LHCN-M2 (cell line): ENCODE measurements at places on chromosomes 13 and 19. TPM values are rescaled to one million over a fixed set of nuclear protein-coding genes. Genes with fewer than 3 reads are reported as not detected.
A peak's percentile ranks its signal among the peaks of the same experiment; 100 is the strongest.

Gene ZNF440
- total RNA-seq, result 7.0 and 8.2 TPM in 2 replicates

DNA sequence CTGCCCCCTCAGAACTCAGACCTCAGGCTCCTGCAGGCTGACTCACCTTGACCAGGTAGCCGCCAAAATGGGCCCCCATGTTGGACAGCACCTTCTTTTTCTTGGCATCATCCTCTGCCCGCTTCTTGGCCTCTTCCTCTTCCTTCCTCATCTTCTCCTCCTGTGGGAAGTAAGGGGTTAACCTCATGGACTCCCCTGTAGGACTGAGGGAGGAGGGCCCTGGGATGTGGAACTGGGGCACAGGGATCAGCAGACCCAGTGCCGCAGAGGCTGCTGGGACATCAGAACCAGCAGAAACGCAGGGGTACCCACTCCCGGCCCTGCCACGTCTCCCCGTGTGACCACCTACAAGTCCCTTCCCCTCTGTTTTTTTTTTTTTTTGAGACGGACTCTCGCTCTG, 11.1 kb downstream of the TNNT1 start:
- DNase-seq, result no peak

Gene IGFL2
- not detected in 2 replicates for total RNA-seq

DNA sequence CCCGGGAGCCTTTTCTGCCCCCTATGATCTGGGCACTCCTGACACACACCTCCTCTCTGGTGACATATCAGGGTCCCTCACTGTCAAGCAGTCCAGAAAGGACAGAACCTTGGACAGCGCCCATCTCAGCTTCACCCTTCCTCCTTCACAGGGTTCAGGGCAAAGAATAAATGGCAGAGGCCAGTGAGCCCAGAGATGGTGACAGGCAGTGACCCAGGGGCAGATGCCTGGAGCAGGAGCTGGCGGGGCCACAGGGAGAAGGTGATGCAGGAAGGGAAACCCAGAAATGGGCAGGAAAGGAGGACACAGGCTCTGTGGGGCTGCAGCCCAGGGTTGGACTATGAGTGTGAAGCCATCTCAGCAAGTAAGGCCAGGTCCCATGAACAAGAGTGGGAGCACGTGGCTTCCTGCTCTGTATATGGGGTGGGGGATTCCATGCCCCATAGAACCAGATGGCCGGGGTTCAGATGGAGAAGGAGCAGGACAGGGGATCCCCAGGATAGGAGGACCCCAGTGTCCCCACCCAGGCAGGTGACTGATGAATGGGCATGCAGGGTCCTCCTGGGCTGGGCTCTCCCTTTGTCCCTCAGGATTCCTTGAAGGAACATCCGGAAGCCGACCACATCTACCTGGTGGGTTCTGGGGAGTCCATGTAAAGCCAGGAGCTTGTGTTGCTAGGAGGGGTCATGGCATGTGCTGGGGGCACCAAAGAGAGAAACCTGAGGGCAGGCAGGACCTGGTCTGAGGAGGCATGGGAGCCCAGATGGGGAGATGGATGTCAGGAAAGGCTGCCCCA, 8.5 kb upstream of the CEACAM7 start:
- peak; percentile 1 for DNase-seq

- DNase-seq, result no peak
These were observed 23.6 kb upstream of the PHF11 start for GRCh38 chr13:49472186-49472585.

DNA sequence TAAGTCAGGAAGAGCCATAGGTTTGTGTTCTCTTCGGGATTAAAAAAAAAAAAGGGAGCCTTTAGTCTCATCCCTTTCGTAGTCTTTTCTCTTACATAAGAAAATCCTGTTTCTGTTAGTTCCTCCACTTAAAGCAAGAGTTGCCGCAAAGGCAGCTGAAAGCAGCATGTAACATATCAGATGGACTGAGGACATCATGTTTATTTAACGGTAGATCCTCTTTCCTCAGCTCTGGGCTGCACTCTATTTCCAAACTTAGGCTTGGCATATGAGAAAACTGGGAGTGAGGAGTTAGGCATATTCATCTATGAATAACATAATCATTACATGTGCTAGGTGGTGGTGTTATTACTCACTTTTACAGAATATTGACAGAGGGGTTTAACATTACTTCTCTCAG, 391.2 kb downstream of the KLF12 start:
- no peak for DNase-seq

Gene PTH2
- total RNA-seq, result not detected in 2 replicates

DNA sequence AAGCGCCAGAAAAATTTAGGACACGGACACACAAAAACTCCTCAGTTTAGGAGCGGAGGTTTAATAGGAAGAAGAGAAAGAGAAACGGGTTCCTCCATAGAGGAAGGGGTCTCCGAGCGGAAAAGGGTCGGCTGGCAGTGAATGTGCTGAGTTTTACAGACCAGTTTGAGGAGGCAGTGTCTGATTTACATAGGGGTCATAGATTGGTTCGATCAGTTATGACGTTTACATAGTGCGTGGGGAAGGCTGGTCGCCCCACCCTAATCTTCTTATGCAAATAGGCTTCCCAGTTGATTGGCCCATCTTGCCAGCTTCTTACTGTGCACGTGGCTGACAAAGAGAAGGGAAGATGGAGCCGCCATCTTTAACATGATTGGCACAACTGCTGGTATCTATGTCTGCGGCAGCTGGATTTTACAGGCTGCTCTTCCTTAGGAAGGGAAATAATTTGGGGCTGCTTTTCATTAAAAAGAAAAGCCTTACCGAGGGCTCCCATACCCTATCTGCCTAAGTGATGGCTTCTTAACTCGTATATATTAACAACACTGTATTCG, 1.2 kb upstream of the ZNF225 start:
- DNase-seq, result peak; percentile 67

Gene CFAP97D2
- not detected in 2 replicates for total RNA-seq

DNA sequence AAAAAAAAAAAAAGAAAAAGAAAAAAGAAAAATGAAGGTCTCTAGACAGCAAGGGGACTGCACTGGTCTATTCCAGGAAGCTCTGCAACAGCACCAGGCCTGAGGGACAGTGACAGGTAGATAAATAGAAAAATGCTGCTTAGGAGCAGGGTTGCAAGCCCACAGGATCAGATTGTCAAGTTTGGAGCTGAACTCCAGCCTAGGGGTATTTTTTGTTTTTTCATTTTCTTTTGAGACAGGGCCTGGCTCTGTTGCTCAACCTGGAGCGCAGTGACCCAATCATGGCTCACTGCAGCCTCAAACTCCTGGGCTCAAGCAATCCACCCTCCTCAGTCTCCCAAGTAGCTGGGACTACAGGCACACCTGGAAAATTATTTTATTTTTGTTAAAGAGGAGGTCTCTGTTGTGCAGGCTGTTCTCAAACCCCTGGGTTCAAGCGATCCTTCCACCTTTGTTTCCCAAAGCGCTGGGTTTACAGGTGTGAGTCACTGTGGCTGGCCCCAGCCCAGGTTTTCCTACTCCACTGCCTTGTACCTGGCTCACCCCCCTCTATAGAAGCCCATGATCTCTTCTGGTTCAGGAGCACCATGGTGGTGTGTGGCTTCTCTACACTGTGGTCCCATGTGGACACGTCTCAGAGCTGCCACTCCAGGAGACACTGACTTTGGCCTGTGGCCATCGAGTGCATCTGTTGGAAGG, 23.9 kb downstream of the POP4 start:
- no peak for DNase-seq

DNA sequence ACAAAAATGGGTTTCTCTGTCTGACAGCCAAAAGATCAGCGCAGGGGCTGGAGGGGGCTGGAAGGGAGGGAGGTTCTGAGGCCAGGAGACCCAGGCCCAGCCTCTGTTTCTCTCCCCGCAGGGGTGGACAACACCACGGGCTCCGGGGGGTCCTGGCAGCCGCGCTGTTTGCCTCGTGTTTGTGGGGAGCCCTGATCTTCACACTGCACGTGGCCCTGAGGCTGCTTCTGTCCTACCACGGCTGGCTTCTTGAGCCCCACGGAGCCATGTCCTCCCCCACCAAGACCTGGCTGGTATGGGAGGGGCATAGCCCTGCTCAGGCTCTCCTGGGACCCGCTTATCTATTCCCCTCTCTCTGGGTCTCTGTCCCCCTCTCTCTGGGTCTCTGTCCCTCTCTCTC, 9.6 kb downstream of the CPT1C start:
- no peak for DNase-seq

GRCh38 chr19:51317376-51317775, 5.9 kb downstream of the IGLON5 start:
- DNase-seq, result no peak

Gene LRRC25
- not detected in 2 replicates for total RNA-seq

- DNase-seq, result no peak
These were observed 722.2 kb upstream of the PCDH20 start for GRCh38 chr13:62137629-62138405.

Gene SLC7A1
- total RNA-seq, result 8.9 and 13.8 TPM in 2 replicates

- DNase-seq, result no peak
These were observed 1.8 kb upstream of the CEACAM16 start for GRCh38 chr19:44696939-44697669.

Gene GARIN5B
- total RNA-seq, result not detected in 2 replicates

DNA sequence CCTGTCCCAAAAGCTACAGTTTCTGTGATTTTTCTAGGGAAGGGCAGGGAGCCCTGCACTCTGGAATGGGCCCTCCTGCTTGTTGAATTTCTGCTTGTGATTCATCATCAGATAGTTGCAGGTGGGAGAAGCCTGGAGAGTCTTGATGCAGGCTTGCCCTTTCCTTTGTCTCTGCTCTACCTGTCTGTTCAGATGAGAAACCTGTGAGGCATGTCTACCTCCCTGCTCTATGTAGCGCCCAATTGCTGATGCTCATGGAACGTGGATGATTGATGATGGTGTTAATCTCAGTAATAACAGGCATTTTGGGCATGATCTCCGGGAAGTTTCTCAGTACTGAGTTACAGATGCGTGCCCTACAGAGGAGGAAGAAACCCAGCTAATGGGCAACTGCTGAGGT, 10.9 kb upstream of the CBY2 start:
- no peak for DNase-seq

Gene KASH5
- total RNA-seq, result not detected in 2 replicates

DNA sequence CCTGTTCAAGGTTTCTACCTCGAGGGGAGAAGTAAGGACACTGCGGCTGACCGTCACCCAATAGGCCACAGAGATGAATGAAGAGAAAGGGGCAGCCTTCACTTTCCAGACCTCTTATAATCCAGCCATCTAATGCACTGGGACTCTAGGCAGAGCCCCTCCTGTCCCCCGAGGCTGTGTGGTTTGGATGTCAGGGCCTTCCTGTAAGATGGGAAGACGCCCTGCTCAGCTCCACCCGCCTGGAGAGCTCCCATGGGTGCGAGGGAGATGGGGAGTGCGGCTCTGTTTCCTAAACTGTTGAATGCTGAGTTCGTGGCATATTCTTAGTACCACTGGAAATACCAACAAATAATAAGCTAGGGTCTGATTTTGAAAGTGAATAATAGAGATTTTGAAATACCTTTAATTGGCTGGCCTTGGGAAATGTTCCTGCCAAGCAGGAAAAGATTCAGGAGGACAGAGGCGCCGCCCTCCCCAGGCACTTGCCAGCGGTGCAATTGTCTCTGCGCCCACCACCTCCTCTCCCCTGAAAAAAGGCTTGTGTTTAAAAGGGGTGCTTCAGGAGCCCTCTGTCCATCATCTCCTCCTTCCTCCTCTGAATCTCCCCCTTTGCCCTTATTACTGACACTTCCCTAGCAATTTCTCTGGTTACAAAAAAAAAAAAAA, 85.4 kb upstream of the GPR183 start:
- no peak for DNase-seq

DNA sequence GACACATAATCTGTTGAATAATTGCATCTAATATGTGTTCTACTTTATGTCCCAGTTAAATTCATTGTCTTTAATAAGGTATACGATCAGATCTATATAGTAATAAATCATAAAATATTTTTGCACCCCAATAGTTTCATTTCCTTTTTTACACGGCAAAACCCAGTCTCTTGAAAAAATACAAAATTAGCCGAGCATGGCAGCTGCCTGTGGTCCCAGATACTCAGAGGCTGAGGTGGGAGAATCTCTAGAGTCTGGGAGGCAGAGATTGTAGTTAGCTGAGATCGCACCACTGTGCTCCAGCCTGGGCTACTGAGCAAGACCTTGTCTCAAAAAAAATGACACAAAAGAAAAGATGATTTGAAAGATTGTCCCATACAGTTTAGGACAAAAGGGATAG, 52.3 kb upstream of the PARP4 start:
- no peak for DNase-seq

Gene SOX21
- total RNA-seq, result not detected in 2 replicates

GRCh38 chr13:44147233-44147632, 226.4 kb upstream of the SERP2 start:
- DNase-seq, result no peak
